Left hindlimb (tissue), 1 donor: ENCODE measurements at places on chromosomes 16 and 17.
A peak's percentile ranks its signal among the peaks of the same experiment; 100 is the strongest.

GRCh38 chr16:11235703-11235991 lies 20.4 kb downstream of the SOCS1 start:
- DNase-seq, result no peak

GRCh38 chr16:81315271-81316175 lies 761 bp downstream of the GAN start:
- peak; percentile 56 for DNase-seq

- no peak for DNase-seq
Measured at GRCh38 chr17:52306314-52306713, 147.8 kb upstream of the CA10 start.

- DNase-seq, result no peak
Measured at GRCh38 chr16:64203126-64203525, 918.7 kb downstream of the CDH11 start.

DNA sequence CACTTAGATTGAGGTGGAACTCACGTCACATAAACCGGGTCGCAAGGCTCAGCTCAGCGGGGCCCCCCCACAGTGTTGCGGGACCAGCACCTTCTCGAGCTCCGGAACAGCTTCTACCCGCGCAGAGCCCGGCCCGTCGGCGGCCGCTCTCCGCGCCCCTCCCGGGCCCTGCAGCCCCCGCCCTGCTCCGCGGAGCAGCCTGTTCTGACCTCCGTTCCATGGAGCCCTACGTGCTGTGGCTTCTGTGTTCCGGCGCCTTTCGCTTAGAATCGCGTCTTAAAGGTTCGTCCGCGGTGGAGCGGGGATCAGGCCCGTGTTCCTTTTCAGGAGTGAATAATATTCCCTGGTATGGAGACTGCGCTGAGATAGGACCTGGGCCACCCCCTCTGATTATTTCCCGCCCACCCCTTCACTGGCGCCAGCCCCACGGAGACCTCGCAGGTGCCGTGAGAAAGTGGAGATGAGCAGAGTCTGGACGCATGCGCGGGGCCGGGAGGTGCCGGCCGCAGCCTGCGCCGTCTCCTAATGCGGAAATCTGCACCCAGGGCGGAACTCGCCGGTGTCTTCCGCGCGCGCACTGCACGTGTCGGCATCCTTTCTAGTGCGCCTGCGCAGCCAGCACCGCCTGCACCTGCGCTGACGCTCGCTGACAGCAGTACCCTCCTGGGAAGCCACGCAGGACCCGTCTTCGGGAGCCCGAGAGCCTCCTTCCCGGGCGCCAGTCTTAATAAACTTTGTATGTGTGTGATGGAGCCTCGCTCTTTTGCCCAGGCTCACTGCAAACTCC lies 30.9 kb downstream of the ZNF778 start:
- DNase-seq, result no peak

- no peak for DNase-seq
Measured at GRCh38 chr16:64253096-64253495, 868.8 kb downstream of the CDH11 start.
